Central memory CD8-positive, alpha-beta T cell (primary cell): ENCODE measurements at places on chromosomes 16 and 17.

GRCh38 chr16:1715220-1715619 lies 9.2 kb downstream of the MAPK8IP3 start:
- no peak for DNase-seq

GRCh38 chr16:19135201-19135842 lies 21.6 kb downstream of the ITPRIPL2 start:
- DNase-seq, result no peak

GRCh38 chr16:28204622-28205021 lies 7.1 kb downstream of the XPO6 start:
- no peak for DNase-seq

DNA sequence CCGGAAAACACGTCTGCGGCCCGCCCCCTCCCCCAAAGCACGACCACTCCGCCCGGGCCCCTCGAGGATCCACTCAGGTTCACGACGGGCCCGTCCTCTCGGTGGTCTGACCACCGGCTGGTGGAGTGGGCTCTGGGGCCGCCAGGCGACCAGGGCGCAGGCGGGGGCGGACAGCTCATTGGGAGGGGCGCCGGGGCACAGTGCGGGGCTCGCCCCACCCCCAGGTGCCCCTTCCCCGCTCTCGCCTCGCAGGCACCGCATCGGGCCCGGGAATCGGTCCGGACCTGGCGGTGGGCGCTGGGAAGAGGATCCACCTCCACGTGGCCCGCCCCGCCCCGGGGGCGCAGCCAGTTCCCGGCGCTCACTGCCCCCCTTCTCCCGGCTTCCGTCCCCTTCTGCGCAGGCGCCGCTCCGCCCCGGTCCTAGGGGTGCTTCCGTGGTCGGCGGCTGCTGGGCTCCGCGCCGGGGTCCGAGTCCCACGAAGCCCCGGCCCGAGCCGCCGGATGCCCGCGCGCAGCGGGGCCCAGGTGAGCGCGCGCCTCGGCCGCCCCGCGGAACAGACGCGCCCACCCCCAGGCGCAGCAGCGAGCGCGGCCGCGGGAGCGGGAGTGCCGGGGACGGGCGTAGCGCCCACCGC lies at the start of gene MPG:
Gene MPG, plus strand, starts transcription at position 419 of the 637 bp plus-strand sequence. Its CDS starts 85 bp downstream, at position 504.
- peak; percentile 61 for DNase-seq

- no peak for DNase-seq
Measured at GRCh38 chr16:58518083-58518979, 3.0 kb downstream of the SETD6 start.

GRCh38 chr17:36816907-36817288 lies 120.4 kb upstream of the LHX1 start:
- DNase-seq, result no peak
